ENCODE measurements at places on chromosomes 6 and 20. TPM values are rescaled to one million over a fixed set of nuclear protein-coding genes. Genes with fewer than 3 reads are reported as not detected.

Gene THEMIS
- not detected for total RNA-seq

Gene CHRNA4
- 1.4 TPM for total RNA-seq

Gene ADAM33
- not detected for total RNA-seq

Gene CAP2
- 5.3 TPM for total RNA-seq

Gene TGM2
- total RNA-seq: 23.4 TPM

DNA sequence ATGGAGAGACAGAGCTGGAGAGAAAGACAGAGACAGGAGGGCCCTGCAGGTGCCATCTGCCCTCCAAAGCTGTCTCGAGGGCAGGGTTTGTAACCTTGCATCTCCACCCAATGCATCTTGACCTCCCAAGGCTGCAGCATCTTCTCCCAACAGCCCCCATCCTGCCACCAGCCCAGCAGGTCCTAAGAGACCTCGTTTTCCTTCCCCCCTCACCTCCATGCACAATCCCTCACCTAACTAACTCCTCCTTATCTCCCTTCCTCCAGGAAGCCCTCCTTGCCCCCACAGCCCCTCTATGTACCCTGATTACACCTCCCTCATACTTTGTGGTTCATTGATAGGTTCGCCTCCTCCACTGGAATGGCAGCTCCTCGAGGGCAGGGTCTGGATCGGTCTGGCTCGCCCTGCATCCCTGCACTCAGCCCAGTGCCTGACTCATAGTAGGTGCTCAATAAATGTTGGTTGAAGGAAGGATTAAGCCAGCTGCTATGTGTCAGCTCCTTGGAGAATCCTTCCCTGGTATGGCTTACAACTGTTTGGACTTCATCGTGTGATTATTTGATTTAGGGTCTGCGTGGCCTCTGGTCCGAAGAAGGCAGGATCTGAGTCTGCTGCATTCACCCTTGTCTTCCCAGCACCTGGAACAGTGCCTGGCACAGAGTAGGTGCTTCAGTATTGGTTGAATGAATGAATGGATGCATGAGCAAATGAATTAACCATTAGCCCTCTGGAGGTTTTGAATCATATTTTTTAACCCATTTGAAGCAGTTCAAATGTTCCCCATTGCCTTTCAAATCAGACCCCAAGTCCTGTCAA, 105.6 kb upstream of the PTPN1 start:
- DNase-seq: no peak

DNA sequence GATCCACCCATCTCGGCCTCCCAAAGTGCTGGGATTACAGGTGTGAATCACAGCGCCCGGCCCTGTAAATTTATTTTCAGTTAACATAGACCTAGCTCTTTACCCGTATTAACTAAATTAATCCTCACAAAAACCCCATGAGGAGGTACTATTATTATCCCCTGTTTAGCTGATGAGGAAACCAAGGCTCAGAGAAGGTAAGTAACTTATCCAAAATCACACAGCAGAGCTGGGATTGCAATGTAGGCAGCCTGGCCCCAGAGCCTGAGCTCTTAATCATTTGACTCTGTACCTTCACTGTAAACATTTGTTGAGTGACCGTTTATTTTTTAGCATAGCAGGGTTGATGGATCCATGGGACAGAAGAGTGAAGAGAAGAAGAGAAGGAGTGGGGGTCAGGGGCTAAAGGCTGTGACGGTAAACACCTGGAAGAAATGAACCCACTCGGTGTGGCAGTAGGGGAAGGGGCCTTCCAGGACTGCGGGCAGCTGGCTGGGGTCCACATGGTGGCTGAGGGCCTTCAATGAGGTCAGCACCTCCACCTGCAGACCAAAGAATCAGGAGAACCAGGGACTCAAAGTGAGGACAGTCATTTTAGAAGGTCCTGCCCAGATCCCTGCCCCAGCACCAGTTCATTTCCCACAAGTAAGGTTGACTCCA, 35.2 kb downstream of the KIAA1755 start:
- no peak for DNase-seq

- DNase-seq: no peak
These were observed 94.3 kb downstream of the PHACTR3 start for GRCh38 chr20:59698598-59698997.

DNA sequence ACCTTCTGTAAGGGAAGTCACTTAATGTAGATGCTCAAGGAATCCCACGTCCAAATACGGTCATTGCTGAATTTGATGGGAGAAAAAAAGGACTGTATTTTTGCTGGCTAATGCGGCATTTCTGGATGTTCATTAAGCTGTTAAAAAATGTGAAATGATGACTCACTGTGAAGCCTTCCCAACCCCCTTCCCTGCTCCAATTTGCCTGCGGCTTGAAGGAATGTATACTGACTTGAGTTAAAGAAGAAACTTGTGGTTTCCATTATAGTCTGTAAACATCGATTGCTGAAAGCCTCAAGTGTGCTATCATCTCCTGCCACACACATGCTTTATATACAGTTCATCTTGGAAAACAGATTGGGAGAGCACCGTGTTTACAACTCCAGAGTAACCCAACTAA, 249.1 kb upstream of the JAG1 start:
- no peak for DNase-seq

GRCh38 chr6:110800839-110801196, 14.5 kb downstream of the CDK19 start:
- DNase-seq: no peak

DNA sequence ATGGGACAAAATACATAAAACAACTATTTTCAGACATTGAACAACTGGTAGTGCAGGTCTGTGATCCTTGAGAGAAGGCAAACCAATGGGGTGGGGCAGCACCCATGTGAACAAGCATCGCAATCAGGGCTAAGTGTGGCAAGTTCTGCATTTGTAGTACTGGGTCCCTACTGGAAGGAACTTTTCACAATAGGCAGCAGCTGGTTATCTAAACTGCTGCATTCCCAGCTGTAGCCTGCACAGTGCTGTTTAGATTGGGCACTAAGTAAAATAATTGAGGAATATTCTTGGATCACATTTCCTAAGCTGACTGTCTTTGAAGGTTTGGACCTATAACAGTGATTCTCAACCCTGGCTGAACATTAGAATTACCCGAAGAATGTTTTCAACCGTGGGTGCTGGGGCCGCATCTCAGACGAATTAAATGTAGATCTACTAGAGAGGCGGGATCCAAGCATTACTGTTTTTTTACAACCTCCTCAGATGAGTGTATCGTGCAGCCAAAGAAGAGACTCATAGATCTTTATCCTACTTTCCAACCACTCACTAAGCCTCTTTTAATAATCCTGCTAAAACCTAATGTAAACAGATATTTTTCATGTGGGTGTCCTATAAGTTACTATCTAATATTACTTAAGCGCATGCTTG, 12.4 kb upstream of the MAP3K4 start:
- no peak for DNase-seq

- peak; percentile 47 for DNase-seq
These were observed 1.6 kb downstream of the MAP3K5 start for GRCh38 chr6:136790411-136791295.

- no peak for DNase-seq
These were observed 602.5 kb upstream of the CDH4 start for GRCh38 chr20:60649541-60649940.

- no peak for DNase-seq
These were observed 11.7 kb downstream of the PTPRK start for GRCh38 chr6:128508588-128509296.

GRCh38 chr6:50116797-50117542, 67.2 kb upstream of the DEFB112 start:
- no peak for DNase-seq

GRCh38 chr20:2137552-2138201, 36.0 kb downstream of the STK35 start:
- no peak for DNase-seq

DNA sequence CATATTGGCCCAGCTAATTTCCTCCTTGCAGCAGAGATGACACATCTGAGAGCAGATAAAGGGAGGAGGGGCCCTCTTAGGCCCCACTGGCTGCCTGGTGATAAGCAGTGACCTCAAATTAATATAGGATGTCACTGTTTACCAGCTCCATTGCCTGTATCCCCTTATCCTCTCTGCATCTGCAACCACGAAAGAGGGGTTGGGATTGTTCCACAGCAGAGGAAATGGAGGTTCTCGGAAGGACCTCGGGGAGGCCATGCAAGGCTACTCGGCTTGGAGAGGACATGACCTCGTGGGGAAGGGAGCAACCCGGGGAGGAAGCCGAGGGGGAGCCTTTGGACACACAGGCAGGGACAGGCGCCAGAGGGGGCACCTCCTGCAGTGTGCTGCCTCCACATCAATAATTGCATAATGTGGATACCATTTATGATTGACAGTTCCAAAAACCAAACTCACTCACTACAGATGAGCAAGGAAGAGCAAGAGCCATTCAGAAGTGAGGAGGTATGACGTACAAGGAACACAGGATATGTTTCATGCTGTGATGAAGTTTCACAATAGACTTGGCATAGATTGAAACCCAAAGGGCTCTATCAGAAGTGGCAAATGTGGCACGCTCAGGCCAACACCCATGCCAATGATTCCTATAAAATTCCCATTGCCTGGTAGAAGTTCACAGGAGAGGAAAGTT, 177.2 kb upstream of the RNF24 start:
- DNase-seq: no peak

DNA sequence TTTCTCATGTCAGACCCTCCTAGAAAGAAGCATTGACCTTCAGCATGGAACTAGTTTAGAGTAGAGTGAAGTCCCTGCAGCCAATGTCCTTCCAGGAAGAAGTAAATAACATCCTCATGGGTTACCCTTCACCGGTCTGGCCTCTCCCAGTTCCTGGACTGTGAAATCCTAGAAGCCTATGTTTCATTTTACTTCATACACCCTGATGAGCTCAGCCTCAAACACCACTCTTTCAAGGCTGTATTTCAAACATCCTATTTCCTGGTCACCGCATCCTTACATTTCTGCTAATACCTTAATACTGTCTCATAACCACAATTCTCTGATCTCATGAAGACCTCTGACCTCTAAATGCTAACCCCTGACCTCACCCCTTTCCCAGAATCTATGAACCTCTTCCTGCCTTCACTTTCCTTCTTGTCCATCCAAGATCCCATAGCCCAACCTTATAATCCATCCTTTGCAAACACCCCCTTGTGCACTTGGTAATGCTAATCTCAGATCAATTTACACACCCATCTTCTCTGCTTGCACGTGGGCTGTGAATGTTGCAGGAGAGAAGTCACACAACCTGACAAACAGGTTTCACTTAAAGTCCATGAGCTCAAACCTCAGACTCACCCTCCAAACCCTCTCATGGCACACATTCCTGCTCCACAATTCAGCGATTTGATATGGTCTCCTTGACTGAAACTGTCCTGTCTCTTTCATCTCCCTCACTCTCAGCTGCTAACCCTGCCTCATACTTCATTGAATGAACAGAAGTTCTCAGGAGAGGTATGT, 30.2 kb downstream of the SLC2A10 start:
- DNase-seq: no peak

GRCh38 chr6:156731396-156731795, 45.8 kb upstream of the ARID1B start:
- DNase-seq: no peak

DNA sequence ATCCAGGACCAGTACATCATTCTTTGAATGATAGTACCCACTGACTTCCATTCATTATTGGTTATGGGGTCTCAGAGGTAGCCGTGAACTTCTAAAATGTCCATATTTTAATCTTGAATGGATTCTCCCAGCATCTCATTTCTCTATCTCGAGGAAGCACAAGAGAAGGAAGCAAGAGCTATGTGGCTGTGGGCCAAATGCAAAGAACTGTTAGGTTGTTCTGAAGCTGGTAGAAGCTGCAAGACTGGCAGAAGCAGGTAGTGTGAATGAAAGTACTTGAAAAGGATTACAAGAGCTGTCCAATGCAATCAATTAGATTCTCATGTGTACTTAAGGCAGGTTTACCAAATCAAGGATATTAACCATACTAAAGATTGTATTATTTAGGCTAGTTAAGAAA, 1131.8 kb downstream of the GRIK2 start:
- peak; percentile 72 for DNase-seq

GRCh38 chr6:168578036-168578435, 137.1 kb downstream of the SMOC2 start:
- DNase-seq: no peak

DNA sequence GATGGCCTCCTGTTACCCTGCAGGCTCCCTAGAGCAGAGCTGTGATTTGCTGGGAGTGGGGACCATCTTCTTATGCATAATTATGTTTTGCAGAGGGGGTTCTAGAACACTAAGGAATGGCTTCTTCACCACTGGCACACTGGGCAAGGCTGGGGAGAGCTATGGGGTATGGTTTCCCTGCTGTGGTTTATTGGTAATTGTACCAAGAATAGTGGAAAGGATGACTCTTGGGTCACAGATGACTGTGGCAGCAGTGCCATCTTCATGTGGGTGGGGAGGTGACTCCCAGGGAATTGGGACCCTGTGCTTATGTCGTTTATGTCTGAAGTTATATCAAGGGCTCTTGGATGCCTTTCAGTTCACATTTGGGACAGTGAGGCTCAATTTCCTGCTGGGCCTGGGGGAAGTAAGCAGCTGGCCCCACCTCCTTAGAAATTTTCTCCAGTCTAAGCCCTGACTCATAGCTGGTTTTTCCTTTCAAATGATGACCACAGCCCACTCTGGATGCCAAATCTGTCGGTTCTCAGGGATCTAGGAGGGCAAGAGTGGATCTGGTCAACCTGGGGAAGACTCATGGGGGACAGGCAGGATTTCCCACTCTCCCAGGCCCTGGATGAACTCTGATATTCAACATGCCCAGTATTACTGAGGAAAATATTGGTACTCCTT, 230.8 kb downstream of the LRFN2 start:
- DNase-seq: no peak

- DNase-seq: no peak
These were observed 21.1 kb upstream of the SNX14 start for GRCh38 chr6:85614780-85615179.

DNA sequence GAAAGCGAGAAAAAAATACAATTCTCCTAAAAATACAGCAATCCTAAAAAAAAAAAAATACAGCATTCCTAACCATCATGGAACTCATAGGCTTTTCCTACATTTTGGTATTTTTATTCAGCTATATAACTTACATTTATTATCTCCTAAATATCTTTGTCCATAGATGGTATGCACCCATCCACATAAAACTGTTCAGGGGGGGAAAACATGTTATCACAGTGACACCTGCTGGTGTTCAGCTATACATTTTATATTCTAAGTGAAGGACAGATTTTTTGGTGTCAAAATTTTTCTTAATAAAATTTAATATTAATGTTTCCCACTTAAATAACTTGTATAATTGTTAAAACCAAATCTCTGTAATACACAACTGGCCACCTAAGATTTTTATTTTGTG, 58.0 kb downstream of the BLOC1S5 start:
- DNase-seq: peak; percentile 9

Data from G401 (cell line).